ENCODE measurements at places on chromosomes 5 and 9. TPM values are rescaled to one million over a fixed set of nuclear protein-coding genes. Genes with fewer than 3 reads are reported as not detected.
A peak's percentile ranks its signal among the peaks of the same experiment; 100 is the strongest.

GRCh38 chr9:130446101-130446861 is 1.5 kb downstream of the ASS1 start:
- peaks cover 37% of the 10 kb centered on the region for H3K27me3 ChIP-seq
- DNase-seq: peak; percentile 52
- peak overlapping the region; percentile 68 for H3K27ac ChIP-seq
- H3K36me3 ChIP-seq: peaks cover 5% of the 10 kb centered on the region

Gene SLC36A2
- total RNA-seq: not detected

GRCh38 chr5:56319526-56320181 is 86.5 kb upstream of the ANKRD55 start:
- no peak overlapping the region for H3K27ac ChIP-seq
- H3K36me3 ChIP-seq: no peaks in the 10 kb centered on the region
- peaks cover 37% of the 10 kb centered on the region for H3K27me3 ChIP-seq

GRCh38 chr9:87445646-87446045 is 52.0 kb upstream of the DAPK1 start:
- peak; percentile 46 for DNase-seq
- H3K27me3 ChIP-seq: peaks cover 2% of the 10 kb centered on the region
- peaks cover 23% of the 10 kb centered on the region for H3K4me1 ChIP-seq
- no peak overlapping the region for H3K27ac ChIP-seq

Gene RAB14
- total RNA-seq: 36.0 TPM

Gene GRK6
- 60.7 TPM for total RNA-seq

Gene PCDHGB3
- total RNA-seq: 3.3 TPM

DNA sequence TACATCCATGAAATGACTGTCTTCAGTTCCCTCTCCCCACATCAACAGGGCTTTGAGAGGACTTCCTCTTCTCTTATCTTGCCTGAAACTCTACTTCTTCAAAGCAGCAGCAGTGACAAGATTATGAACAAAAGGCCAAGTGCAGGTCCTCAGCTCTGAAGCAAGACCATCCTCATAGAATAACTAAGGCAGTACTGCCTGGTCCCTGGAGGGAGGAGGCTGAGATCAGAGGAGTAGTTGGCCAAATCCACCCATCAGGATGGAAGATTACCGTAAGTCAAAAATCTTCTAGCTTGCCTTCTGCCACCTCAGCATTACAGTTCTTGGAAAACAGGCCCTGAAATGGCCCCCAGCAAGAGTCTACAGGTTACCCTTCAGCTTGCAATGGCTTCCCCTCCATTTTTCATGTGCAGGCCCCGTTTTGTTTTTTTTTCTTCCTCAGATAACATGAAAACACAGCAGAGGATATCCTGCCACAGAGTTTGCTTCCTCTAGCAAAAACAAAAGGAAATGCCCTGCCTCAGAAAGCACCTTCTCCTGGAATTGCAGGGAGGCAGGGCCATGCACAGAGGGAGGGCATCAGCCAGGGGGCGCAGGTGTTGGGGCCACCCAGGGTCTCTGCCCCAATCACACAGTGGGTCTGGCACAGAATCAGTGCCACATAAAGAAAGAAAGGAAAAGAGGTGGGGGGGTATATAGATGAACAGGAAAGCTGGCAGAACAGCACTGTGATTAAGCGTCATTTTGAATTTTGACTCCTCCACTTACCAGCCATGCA is 40.0 kb downstream of the KLHL3 start:
- H3K27me3 ChIP-seq: no peaks in the 10 kb centered on the region
- H3K27ac ChIP-seq: peak overlapping the region; percentile 15
- no peak overlapping the region for H3K4me3 ChIP-seq
- H3K36me3 ChIP-seq: peaks cover 20% of the 10 kb centered on the region
- peak; percentile 17 for DNase-seq

- no peak overlapping the region for H3K27ac ChIP-seq
- H3K27me3 ChIP-seq: no peaks in the 10 kb centered on the region
- peaks cover 36% of the 10 kb centered on the region for H3K4me1 ChIP-seq
- no peaks in the 10 kb centered on the region for H3K36me3 ChIP-seq
- no peak overlapping the region for H3K4me3 ChIP-seq
These were observed 218.2 kb downstream of the MAST4 start for GRCh38 chr5:66814146-66814991.

DNA sequence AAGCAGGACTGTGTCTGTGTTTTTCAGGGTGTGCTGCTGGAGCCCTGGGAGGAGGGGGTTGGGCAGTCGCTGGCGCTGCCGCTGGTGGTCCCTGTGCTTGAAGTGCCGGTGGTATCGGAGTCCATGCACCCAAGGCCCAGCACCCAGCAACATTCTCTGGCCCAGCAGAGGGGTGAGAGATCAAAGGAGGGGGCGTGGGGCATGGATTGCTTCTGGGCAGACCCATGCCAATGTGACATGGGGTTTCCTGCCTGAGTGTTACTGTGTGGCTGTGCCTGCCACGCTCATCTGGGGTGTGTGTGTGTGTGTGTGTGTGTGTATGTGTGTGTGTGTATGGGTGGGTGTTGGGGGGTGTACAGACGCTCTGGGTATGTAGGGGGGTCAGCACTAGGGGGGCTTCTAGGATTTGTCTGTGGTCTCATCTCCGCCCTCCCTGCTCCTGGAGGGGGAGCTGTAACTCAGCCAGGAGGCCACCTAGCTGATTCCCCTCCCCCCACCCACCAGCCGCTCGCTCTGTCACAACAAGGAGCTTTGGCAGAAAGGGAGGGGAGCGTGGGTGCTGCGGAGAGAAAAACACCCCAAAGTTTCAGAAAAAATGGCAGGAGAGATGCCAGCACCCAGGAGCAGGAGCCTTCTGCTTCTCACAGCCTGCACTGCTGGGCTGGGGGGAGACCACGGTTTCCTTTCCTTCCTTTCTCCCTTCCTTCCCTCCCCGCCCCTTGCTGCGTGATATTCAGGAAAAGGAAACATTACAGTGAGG is 35.9 kb upstream of the HSPA9 start:
- H3K4me1 ChIP-seq: peaks cover 24% of the 10 kb centered on the region
- peak overlapping the region; percentile 39 for H3K27ac ChIP-seq
- H3K4me3 ChIP-seq: peak overlapping the region; percentile 52
- H3K27me3 ChIP-seq: no peaks in the 10 kb centered on the region
- H3K36me3 ChIP-seq: no peaks in the 10 kb centered on the region

DNA sequence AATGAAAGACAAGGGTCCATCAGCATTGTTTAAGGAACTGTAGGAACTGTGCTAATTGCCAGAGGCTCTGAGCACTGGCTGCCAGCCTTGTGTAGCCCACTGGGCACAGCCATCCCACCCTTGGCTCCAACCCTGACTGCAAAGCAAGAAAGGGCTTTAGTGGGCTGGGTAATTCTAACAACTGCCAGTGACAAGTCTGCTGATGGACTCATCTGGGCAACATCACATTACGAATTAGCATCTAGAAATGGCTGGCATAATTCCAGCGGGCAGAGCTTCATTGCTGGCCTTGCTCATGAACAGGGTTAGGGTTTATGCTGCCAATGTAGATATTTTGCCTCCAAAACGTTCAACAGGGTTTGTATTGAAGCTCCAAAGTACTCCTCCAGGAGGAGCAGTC is 326.9 kb downstream of the ARHGEF28 start:
- H3K4me3 ChIP-seq: no peak overlapping the region
- H3K27ac ChIP-seq: no peak overlapping the region
- no peak for DNase-seq
- peaks cover 5% of the 10 kb centered on the region for H3K4me1 ChIP-seq

Data from WTC11 (cell line).